ENCODE measurements at places on chromosomes 13 and 19.

GRCh38 chr13:67156723-67157060 lies 73.4 kb downstream of the PCDH9 start:
- no peak for DNase-seq

DNA sequence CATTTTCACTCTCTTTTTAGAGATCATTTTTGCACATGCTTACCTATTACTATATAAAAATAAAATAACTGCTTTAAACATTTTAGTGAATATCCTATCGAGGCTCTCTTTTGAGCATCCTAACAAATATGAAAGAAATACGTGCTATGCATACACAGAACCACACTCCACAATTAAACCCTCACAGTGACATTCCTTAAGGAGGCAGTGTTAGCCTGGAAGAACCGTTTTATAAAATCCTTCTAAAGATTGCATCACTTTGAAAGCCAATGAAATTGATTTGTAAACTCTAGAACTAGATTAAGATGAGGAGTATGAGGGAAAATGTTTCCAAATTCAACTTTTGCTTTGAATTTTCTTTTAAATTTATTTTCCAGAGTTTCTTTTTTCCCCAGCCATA lies 11.1 kb upstream of the ENOX1 start:
- no peak for DNase-seq

- DNase-seq, result no peak
Measured at GRCh38 chr13:45120967-45121831, 889 bp downstream of the GTF2F2 start.

GRCh38 chr19:57075801-57076492 lies 43.8 kb upstream of the USP29 start:
- no peak for DNase-seq

DNA sequence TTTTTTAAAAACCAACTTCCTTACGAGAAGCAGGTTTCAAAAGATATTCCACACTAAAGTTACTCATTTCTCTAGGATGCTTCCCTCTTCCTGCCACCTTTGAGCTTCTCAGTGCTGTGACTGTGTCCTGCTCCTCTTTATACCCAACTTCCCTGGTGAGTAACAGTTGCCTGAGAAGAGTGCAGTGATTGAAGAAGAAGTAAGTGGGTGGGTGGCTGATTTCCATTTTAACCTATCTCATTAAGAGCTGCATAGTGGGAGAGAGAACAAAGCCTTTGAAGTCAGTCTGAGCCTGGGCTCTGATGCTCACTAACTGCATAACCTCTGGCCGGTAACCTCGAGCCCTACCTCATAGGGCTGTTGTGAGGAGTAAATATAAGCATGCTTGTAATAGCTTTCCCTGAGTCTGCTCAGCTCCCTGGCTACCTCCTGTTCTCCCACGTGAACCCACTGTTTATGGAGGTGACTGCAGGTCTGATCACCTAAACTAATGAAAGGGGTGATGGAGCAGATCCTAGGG lies 977.3 kb downstream of the UQCRFS1 start:
- DNase-seq, result no peak

- no peak for DNase-seq
Measured at GRCh38 chr19:29445246-29445645, 80.5 kb upstream of the VSTM2B start.

GRCh38 chr13:59946944-59947343 lies 216.8 kb downstream of the DIAPH3 start:
- no peak for DNase-seq

DNA sequence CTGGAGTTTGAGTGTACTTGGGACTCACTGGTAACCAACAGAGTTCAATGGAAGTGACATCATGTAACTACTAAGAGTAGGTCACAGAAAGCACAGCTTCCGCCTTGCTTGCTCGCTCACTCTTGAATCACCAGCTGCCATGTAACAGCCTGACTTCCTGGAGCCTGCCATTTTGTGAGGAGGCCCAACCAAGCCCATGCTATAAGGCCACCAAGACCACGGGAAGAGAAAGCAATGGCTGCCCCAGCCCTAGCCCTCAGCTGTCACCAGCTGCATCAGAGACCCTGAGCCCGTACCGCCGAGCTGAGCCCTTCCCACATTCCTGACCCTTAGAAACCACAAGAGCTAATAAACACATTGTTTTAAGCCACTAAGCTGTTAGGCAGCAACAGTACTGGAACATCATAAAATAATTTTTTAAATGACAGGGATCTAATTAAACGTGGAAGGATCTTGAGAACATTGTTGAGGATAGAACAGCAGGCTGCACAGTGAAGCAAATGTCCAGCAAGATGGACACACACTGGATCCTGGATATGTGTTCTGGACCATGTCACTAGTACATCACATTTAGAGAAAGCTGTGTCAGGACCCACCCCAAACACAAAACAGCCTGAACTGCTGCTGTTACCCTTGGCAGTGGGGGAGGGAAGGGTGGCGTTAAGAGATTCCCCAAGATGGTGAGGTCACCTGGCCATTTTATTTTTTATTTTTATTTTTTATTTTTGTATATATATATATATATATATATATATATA lies 21.7 kb upstream of the LDLR start:
- DNase-seq, result no peak

DNA sequence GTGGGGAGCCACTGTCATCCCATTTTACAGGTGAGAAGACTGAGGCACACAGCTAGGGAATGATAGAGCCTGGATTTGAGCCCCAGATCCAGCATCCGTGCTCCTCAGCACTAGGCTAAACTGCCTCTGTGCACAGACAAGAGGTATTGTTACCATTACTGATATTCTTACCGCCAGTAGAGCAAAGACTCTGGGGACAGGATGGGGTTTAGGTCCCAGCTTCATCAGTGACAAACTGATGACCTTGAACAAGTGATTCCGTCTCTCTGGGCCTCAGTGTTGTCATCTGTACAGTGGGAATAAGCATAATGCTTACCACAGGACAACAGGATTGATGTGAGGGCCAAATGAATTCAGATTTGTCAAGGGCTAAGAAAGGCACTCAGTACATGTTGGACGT lies 16.5 kb downstream of the AXL start:
- no peak for DNase-seq

- no peak for DNase-seq
Measured at GRCh38 chr19:35816846-35817245, 4.2 kb upstream of the PRODH2 start.

DNA sequence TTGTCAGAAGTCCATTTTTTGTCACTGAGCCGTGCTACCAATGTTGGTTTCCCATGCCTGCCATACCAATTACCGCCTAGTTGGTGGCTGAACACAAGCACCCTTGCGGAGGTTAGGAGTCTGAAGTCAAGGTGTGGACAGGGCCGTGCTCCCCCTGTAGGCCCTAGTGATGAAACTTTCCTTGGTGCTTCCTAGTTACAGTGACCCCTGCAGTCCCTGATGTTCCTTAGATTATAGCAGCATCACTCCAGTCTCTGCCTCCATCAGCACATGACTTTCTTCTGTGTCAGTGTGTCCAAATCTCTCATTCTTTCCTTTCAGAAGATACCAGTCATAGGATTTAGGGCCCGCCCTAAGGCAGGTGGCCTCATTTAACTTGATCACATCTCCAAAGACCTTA lies 99.0 kb downstream of the MYO16 start:
- no peak for DNase-seq

DNA sequence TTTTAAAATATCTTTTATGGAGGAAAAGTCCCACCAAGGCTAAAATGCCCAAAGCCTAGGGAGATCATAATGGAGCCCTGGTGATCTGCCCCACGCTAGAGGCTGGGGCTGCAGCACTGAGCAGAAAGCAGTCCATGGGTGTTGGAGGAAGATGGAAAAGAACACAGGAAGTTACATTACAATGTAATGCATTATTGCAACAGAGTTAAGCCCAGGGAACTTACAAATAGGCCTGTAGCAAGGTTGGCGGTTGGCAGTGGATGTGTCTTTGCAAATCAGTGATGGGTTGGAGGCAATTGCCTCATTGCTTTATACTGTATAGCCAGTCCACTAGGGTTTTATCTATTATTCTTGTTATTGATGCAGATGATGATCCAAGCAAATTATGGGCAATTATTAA lies 399.9 kb downstream of the NDFIP2 start:
- DNase-seq, result no peak

DNA sequence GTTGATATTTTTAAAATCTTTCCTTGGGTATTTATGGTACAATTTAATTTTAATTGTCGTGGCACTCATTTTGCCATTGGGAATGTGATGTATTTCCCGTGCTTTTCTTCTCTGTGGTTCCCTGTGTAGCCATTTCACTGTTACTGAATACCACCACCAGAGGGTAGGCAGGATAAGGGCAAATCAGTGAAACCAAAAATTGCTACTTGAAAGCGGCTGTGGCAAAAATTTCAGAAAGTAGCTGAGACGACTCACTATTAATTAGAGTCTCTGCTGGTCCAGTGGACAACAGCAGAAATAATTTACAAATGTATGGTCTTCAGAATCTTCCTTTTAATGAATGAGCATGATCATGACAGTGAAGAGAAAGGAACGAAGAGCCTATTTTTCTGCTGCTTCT lies 34.4 kb upstream of the MIR17HG start:
- DNase-seq, result no peak

- DNase-seq, result no peak
Measured at GRCh38 chr13:112345826-112346172, 30.4 kb upstream of the SPACA7 start.

GRCh38 chr19:35717665-35718344 lies at the start of gene KMT2B:
KMT2B (plus strand) TSS chr19:35718003; CDS start chr19:35718019, 16 bp downstream.
- DNase-seq, result no peak

GRCh38 chr19:38308006-38308766 lies 4.1 kb downstream of the C19orf33 start:
- DNase-seq, result no peak

GRCh38 chr19:33875071-33875470 lies 78.4 kb downstream of the KCTD15 start:
- no peak for DNase-seq

GRCh38 chr13:63983366-63983765 lies 2567.7 kb upstream of the PCDH20 start:
- DNase-seq, result no peak

DNA sequence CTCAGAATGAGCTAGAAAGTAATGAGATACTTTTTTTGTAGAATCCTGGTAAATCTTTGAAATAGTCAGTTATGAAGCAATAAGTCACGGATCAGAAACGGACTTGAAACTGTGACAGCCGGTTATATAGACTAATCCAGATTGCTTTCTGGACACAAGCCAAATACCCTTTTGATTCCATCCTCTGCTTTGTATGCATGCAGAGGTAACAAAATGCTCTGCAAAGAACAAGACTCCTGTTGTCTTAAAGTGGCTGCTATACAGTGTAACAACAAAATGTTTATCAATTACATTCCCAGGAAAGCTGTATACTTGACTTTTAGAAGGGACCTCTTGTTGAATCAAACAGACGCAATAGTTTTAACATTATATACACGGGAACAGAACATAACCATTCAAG lies 66.5 kb upstream of the STARD13 start:
- DNase-seq, result no peak

DNA sequence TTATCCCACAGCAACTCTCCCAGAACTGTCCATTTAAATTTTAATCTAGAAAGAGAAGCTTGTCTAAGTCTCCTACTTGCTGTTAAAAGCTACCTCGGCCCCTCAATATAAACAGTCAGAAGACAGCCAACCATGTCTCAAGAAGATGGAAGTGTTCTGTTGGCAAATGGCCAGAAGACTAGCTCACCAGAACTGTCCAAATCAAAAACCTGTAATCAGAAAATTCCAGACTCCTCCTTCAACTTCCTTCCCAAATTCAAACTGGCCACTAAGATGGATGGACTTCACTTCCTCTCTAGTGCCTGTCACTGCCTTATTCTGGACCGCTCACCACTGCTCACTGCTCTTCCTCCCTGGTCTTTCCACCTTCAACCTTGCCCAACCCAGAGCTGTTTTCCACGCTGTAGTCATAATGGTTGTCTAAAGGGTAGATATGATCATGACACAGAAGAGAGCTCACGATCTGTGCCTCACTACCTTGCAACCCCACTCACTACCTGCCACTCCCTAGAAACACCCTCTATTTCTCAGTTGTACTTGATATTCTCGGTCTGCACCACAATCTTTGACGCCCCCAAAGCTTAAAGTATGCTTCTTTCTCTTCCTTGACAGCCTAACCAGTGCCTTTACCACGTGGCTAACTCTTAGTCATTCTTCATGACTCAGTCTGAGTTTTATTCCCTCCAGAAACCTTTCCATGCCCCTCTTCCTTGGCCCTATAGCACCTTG lies 9.2 kb downstream of the FGF14 start:
- no peak for DNase-seq

DNA sequence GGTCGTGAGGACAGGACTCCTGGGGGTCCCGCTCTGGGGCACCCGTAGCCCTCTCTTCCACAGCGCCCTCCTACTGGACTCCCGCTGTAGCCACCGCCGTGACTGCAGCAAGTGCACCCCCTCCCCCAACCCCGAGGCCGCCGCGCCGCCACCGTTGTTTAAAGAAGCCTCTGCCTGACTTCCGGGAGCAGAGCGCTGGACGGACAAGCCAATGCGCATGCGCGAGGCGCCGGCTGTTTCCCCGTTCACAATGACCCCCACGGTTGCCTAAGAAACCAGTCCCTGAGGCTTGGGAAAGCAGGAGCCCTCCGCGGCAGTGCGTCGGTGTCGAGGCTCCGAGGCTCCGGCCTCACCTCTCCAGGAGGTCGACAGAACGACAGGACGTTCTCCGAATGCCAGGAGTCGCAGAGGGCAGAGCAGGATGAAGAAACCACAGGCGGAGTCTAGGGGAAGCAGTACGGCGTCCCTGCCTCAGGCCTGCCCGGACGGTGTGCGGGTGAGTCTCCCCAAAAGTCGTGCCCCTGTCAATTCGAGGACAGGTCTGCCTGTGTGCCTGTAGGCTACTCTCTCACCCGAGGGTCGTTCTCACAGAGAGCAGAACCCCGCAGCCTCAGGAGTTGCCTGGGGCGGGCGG lies 70.5 kb upstream of the ZNF420 start:
- DNase-seq, result no peak

- DNase-seq, result no peak
Measured at GRCh38 chr13:33340631-33341030, 55.1 kb upstream of the STARD13 start.

- no peak for DNase-seq
Measured at GRCh38 chr19:44548736-44549135, 19.3 kb upstream of the CEACAM20 start.

- no peak for DNase-seq
Measured at GRCh38 chr13:112718318-112718717, 28.5 kb downstream of the ATP11A start.

GRCh38 chr19:51479531-51480331 lies 1.4 kb downstream of the CEACAM18 start:
- DNase-seq, result no peak

DNA sequence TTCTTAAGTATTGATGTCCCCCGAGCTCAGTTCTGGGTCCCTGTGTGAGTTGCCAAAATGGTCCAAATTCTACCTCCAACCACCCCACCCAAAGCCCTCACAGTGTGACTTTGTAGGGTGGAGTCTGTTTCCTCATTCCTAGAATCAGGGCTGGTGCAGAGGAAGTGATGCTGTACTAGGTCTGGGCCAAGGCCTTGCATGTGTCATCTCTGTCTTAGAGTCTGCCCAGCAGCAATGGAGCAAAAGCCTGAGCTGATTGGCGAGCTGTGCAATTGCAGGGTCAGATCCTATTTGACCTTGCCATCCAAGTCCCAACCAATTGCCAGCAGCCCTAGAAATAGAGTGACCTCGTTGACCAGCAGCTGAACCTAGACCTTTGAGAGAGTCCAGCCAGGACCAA lies 97.0 kb upstream of the ANKRD10 start:
- no peak for DNase-seq

- no peak for DNase-seq
Measured at GRCh38 chr13:68929075-68929745, 1178.4 kb upstream of the ATXN8OS start.

All from DMS79 (cell line).